ENCODE measurements at places on chromosomes 12 and 14.

- no peak for DNase-seq
Observed at GRCh38 chr14:67478800-67479084, 9.8 kb downstream of the TMEM229B start.

GRCh38 chr14:71166180-71166837, 259.1 kb downstream of the PCNX1 start:
- DNase-seq = no peak

DNA sequence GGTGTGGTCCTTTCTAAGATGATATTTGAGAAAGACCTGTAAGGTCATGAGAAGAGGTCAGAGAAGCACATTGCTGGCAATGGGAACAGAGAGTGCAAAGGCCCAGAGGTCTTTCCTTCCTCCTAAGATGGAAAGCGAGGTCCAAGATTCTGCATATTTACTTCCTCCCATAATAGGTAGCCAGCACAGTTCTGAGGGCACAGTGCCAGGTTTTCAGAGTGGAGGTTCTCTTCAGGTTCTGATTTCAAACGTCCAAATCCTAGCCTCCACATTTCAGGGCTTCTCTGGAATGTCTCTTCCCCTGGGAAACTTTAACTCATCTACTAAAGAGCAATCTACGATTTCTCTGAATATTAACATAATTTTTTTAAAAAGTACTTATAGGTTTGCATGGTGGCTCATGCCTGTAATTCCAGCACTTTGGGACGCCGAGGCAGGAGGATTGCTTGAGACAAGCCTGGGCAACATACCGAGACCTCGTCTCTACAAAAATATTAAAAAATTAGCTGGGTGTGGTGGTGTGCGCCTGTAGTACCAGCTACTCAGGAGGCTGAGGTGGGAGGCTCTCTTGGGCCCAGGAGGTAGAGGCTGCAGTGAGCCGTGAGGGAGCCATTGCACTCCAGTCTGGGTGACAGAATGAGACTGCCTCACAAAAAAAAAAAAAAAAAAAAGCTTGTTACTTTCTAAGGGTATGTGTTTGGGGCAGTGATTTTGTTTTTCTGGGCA, 526 bp upstream of the MRPL42 start:
- no peak for DNase-seq

GRCh38 chr14:61262082-61262481, 19.1 kb downstream of the TMEM30B start:
- DNase-seq = no peak

DNA sequence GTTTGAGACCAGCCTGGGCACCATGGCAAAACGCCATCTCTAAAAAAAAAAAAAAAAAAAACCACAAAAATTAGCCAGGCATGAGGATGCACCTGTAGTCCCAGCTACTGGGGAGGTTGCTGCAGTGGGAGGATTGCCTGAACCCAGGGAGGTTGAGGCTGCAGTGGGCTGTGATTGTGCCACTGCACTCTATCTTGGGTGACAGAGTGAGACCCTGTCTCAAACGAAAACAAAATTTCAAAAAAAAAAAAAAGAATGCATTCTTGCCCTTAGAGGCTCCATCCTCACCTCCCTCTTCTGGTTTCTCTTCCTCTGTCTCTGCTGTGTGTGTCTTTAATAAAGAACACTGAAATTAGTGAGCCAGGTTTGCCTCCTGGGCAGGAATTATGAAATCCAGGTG, 107.8 kb downstream of the VCPKMT start:
- no peak for DNase-seq

- DNase-seq = no peak
Observed at GRCh38 chr12:126648074-126648473, 1582.8 kb downstream of the AACS start.

GRCh38 chr12:112869778-112870177, 37.0 kb upstream of the OAS1 start:
- no peak for DNase-seq

DNA sequence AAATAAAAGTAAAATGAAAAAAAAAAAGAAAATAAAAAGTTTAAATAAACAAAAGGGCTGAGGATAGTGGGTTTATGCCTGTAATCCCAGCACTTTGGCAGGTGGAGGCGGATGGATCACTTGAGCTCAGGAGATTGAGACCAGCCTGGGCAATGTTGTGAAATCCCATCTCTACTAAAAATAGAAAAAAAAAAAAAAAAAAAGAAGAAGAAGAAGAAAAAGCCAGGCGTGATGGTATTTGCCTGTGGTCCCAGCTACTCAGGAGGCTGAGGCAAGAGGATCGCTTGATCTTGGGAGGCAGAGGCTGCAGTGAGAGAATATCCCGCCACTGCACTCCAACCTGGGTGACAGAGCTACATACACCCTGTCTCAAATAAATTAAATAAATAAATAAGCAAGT, 3.9 kb downstream of the TAOK3 start:
- DNase-seq = no peak

DNA sequence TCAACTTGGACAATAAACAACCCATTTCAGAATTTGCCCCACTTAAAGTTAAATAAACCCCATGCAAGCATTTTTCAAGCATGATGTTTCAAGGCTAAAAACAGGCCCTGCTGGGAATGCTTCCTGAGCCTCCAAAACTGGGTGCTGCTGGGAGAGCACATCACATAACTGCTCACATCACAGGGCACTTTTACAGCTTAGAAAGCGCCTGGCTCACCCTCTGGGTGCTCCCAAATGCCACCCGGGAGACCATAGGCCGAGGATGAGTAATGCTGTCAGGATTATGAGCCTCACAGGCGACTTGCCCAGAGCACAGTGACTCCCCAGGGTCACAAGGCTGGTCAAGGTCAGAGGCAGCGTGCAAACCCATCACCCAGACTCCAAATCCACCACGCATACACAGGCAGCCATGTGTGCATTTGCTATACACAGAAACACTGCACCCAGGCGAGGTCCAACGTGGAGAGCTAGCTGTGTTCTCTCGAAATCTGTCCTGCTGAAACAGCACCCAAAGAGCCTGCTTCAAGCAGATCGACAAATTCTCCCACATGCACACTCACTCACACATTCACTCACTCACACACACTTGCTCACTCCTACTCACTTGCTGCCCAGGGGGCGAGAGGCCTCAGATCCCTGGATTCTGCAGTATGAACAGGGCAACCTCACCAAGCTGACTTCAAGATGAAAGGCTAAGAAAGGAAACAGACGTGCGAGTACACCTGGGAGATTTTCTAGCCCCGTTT, 58.7 kb downstream of the ITPK1 start:
- no peak for DNase-seq

DNA sequence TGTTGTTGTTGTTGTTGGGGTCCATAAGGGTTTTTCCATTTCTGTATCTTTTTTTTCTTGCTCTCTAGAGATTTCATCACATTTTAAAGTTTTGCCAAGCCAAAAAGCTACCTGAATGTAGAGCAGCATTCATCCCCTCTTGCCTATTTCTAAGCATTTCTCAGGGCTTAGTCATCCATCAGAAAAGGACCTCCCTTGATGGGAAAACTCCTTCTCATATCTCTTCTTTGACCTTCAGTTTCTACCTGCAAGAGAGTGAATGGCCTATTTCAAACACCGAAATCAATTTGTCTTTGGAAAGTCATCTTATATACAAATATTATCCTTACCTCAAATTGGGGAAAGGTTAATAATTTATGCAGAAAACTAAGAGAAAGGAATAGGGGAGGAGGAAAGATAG, 4.5 kb downstream of the MYBPC1 start:
- no peak for DNase-seq

- DNase-seq = no peak
Observed at GRCh38 chr12:3554371-3555115, 63.5 kb downstream of the PRMT8 start.

DNA sequence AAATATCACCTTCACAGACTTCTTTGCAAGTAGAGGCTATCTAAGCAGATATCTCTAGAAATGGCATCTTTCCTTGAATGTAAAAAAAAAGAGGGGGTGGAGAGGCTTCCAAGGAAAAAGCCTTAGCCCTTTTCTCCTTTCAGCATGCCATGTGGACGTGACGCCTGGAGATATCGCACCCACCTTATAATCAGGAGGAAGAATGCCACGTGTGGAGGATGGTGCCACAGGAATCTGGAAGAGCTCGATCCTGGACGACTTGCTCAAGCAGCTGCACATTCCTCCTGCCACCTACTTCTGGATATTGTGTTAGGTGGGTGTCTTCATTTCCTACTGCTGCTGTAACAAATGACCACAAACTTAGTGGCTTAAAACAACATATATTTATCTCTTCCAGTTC, 203.6 kb downstream of the NUAK1 start:
- no peak for DNase-seq

GRCh38 chr14:39665075-39665475, 232.8 kb upstream of the FBXO33 start:
- no peak for DNase-seq

- no peak for DNase-seq
Observed at GRCh38 chr14:23517650-23518326, 33.8 kb downstream of the ZFHX2 start.

GRCh38 chr14:49593016-49593415, 5.7 kb upstream of the LRR1 start:
- no peak for DNase-seq

DNA sequence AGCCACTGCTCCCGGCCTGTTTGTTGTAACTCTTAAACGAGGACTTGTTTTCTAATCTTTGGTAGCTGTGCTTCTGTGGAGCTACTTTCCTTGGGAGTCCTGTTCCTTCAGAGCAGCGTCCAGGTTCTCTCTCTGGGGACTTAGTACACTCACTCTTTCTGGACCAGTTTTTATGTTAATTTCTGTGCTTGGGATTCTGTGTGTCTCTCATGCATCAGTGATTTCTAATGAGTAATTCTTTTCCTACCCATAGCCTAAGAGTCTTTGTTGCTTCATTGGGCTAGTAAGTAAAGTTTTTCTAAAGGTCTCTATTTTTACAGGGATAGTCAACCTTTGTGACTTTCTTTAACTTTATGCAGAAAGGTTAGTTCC, 289.3 kb downstream of the FBXL14 start:
- DNase-seq = no peak

DNA sequence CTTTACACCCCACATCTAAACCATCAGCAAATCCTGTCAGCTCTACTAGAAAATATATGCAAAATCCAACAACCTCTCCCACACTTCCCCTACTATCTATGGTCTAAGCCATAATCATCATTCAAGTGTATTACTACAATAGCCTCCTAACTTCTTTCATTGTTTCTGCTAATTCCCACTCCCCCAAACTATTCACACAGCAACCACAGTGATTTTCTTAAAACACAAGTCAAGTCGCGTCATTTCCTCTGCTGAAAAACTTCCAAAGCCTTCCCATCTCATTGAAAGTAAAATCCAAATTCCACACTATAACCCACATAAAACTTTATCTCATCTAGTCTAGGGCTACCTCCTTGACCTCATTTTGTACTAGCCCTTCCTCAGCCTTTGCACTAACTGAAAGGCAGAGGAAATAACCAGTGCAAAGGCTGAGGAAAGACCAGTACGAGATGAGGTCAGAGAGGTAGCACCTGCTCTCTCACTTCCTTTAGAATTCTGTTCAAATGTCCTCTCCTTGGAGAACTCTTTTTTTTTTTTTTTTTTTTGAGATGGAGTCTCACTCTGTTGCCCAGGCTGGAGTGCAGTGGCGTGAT, 65.5 kb upstream of the MDM1 start:
- DNase-seq = no peak

GRCh38 chr14:85310491-85311272, 219.3 kb upstream of the FLRT2 start:
- DNase-seq = no peak

- DNase-seq = no peak
Observed at GRCh38 chr14:57574617-57575288, 81.1 kb upstream of the CCDC198 start.

- peak; percentile 64 for DNase-seq
Observed at GRCh38 chr12:121038861-121039668, at the start of gene OASL. Gene OASL, minus strand, starts transcription at chr12:121039246. Its CDS starts 275 bp downstream, at chr12:121038971.

- DNase-seq = no peak
Observed at GRCh38 chr14:50399251-50400032, 2.8 kb upstream of the CDKL1 start.

- no peak for DNase-seq
Observed at GRCh38 chr14:89589400-89590118, 172.5 kb upstream of the FOXN3 start.

Data from activated naive CD4-positive, alpha-beta T cell treated with anti-CD3 and anti-CD28 coated beads, Interleukin-2, amount 50 U/mL, for 72 hours (primary cell).